ENCODE measurements at places on chromosomes 4 and X. TPM values are rescaled to one million over a fixed set of nuclear protein-coding genes. Genes with fewer than 3 reads are reported as not detected.

Gene ATP2B3
- total RNA-seq = 0.10 TPM

Gene USP27X
- 1.6 TPM for total RNA-seq

DNA sequence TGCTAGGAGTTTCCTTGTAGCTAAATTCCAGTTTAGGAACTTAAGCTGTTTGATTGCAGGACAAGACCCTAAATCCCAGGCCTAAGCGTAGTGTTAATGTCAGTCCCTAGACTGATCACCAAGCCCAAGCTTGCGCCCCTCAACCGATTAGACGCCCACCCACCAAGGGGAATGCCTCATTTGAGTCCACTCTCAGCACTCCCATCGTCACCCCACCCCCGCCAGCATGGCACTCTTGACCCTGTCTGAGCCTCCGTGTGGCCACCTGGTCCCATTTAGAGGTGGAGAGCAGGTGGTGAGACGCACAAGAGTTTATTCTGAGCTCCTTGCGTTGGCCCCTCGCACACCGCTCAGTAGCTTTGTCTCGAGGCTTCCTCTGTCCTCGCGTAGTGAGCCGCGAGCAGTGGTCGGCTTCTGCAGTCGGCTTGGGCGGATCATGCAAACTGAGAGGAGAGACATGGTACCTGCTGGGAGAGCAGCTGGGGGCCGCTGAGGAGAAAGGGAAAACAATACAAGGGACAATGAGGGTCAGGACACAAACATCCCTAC is 48.5 kb upstream of the ZNF157 start:
- DNase-seq = no peak

- DNase-seq = no peak
Observed at GRCh38 chr4:2510351-2511259, 25.8 kb upstream of the FAM193A start.

GRCh38 chr4:168335621-168336020 is 17.1 kb upstream of the DDX60 start:
- no peak for DNase-seq

DNA sequence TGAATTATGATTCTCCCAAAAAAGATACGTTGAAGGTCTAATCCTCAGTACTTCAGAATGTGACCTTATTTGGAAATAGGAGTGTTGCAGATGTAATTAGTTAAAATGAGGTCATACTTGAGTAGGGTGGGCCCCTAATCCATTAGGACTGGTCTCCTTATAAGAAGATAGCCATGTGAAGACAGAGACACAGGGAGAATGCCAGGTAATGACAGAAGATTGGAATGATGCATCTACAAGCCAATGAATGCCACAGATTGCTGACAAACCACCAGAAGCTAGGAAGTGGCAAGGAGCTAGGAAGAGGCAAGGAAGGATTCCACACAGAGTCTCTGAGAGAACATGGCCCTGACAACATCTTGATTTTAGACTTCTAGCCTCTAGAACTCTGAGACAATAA is 7.4 kb upstream of the RPS6KA3 start:
- no peak for DNase-seq

Gene DNAAF6
- total RNA-seq = not detected

DNA sequence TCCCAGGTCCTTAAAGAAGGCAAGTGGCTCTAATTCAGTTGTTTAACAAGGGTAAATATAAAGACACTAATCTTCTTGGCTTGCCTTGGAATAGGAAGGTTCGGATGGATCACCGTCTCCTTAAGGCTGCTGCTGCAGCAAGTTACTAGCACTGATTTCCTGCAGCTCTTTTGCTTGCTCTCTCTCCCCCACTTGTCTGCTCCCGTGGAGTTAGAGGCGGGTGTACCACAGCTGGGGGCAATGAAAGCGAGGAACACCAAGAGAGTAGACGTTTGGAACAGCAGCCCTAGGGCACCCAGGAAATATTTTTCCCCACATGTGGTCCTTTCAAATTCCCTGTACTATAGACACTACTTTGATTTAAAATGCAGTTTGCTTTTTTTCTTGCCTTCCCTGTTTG is 202.2 kb downstream of the SH2D1A start:
- DNase-seq = no peak

All from left cardiac atrium (tissue), 4 donors.